ENCODE measurements at places on chromosomes 4 and X. TPM values are rescaled to one million over a fixed set of nuclear protein-coding genes. Genes with fewer than 3 reads are reported as not detected.

GRCh38 chr4:170698334-170698733 lies 608.6 kb upstream of the AADAT start:
- DNase-seq = no peak

- DNase-seq = peak; percentile 8
Measured at GRCh38 chrX:48573690-48574269, 504 bp upstream of the RBM3 start.

GRCh38 chrX:81890521-81890920 lies 688.6 kb downstream of the SH3BGRL start:
- no peak for DNase-seq

Gene MMGT1
- polyA plus RNA-seq = 31.0 TPM

GRCh38 chr4:7902101-7902553 lies 37.5 kb downstream of the AFAP1 start:
- no peak for DNase-seq

DNA sequence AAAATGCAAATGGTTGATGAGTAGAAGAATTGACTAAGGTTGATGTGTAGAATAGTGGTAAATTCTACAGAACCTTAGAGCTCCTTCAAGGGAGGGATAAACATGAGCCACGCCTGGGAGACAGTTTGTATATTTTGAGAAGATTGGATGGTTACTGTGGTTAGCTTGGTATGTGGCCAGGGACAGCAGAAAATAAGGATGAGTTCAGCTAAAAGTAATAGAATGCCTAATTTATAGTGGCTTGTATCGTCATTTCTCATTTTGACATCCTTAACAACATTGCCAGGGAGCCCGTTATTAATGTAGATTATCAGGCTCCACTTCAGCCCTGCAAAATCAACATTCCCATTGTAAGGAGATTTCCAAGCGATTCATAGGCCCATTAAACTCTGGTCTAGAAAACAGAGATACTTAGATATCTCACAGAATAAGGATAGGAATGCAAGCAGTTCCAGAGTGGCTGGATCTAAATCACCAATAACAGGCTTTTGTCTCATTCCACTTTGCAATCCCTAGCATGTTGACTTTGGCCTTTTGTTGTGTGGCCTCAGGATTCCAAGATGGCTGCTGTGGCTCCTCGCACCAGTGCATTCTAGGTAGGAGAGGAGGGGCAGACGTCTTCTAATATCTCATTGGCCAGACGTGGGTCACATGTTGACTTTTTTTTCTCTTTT lies 6.4 kb upstream of the PTTG2 start:
- DNase-seq = no peak

- no peak for DNase-seq
Measured at GRCh38 chr4:15703439-15703838, 574 bp downstream of the BST1 start.
